ENCODE measurements at places on chromosomes 7 and 10.

- no peak for DNase-seq
Observed at GRCh38 chr10:109411917-109412316, 511.4 kb downstream of the XPNPEP1 start.

GRCh38 chr10:89207801-89208551 lies 859 bp upstream of the CH25H start:
- no peak for DNase-seq

GRCh38 chr10:125062914-125063230 lies 97.5 kb downstream of the CTBP2 start:
- DNase-seq: no peak

DNA sequence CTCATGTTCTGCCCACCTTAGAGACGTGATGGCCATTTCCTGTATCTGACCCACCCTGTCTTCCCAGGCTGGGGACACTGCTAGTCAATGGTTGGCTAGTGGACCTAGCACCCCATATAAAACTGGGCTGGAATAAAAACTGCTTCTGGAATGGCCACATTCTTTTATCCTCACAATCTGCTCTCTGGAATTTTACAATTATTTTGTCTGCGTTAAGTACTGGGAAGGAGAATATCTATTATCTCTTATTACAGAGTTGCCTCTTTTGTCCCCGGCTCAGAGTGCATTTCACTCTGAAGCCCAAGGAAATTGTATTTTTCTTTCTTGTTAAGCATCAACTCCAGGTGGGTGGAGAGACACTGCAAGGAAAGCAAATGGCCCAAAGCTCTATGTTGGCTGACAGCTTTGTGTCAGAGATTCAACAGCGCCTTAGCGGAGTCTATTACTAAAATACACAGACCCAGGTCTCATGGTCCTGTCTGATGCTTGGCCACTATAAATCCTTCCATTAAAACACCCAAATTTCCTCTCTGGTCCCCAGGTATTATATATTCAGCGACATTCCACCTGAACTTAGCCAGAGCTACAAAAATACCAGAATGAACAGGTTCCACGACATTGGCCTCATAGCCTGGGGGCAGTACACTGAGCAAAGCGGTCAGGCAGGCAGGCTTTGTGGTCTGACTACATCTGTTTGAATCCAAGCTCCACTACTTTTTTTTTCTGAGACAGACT lies 121.7 kb downstream of the PRPF18 start:
- DNase-seq: no peak

DNA sequence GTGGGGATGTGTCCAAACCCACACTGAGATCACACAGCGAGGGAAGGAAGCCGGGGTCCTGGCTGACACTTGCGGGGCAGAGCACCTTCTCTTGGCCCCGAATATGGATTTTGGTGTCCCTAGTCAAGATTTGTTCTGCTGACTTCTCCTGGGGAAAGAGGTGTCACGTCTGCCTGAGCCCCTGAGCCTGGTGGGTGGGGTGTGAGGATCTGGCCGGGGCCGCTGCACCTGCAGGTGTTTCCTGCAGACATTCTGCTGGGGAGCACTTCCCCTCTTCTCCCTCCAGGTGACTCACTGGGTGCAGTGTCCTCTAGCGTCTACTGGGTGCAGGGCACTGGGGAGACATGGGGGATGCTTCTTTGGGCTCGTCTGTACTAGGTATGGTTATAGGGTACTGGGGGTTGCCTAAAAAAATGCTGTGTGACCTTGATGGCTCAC lies 99.2 kb downstream of the GRK5 start:
- peak; percentile 45 for DNase-seq

DNA sequence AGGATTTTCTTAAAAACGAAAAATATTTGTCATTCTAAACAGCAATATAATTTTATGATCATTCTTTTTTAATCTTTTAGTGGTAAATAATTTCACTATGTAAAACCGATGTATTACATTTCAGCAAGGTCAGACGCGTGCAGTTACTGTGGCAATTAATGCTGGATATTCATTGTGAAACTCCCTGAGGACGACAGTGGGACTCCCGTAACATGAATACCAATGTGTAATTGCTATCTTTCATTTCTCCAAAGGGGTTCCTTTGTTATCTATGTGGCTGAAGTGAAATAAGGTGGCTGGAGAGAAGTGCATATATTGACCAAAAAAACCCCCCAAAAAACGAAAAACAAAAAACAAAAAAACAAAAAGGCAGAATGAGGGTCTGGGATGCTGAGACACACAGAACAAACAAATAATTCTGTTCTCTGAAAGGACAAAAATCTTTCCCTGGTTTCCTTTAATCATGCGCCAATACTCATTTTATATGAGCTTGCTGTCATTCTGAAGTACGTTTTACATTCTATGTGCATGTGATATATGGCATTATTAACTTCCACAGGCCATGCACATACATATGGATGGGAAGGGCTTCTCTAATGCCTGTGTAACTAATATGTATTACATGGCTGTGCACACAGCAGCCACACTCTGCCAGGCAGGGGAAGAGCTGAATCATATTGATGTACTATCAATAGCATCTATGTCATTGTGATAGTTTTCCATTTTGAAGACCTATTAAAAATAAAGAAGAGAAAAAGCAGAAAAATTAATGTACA lies 161.4 kb downstream of the RAPGEF5 start:
- no peak for DNase-seq

- DNase-seq: peak; percentile 35
Observed at GRCh38 chr10:3068201-3068967, 1.0 kb downstream of the PFKP start.

GRCh38 chr10:12638103-12638502 lies 288.8 kb downstream of the CAMK1D start:
- DNase-seq: no peak

- no peak for DNase-seq
Observed at GRCh38 chr10:35579726-35580422, 25.3 kb upstream of the GJD4 start.

- no peak for DNase-seq
Observed at GRCh38 chr10:26829810-26830515, 30.8 kb downstream of the ABI1 start.

DNA sequence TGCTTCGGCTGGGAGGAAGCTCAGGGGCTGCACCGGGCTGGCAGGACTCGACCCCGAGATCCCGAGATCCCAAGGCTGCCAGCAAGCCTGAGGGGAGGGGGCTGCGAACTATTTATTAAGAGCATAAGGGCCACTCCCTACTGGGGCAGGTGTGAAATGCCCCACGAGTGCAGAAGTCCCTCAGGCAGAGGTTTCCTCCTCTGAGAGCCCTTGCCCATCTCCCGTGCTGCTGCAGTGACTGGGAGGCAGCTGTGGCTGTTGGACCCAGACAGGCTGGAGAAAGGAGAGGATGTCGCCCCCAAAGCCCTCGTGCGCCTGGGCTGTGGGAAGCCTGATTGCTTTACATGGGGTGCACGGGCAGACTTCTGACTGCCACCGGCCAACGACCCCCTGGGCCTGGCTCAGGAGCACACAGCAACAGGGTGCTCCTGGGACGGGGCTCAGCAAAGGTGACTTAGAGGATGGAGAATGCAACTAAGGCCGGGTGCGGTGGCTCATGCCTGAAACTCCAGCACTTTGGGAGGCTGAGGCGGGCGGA lies 39.8 kb downstream of the RGS10 start:
- DNase-seq: no peak

DNA sequence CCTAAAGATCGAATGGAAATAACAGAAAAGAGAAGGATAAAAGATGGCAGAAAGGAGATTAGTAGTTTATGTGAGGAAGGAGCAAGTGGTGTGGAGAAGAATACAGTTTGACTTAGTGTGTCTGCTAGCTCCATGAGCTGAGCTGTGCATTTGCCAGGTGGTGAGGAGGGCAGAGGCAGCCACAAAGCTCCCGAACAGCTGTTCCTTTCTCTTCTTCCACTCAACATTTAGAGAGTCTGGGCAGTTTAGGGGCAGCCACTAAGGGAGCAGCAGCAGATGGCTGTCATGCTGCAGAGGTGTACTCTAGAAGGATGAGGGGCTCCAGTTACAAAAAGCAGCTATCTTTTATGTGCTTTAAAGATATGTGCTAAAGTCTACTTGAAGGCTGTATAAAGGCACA lies 674.4 kb downstream of the GRM8 start:
- no peak for DNase-seq

DNA sequence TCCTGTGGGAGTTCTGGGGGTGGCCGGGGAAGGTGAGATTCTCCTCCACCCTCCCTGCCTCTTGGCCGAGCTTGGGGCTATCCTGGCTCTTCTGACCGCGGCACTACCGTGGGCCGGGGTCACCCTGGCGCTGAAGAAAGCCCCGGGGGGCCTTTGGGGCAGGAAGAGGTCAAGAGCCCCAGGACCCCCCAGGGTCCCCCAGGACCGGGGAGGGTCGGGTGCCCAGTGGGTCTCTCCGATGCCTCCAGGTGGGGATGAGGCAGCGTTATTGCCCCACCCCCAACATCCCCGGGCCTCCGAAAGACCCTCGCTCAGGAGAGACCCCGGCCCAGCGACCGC lies 439 bp upstream of the KNDC1 start:
- DNase-seq: no peak

- no peak for DNase-seq
Observed at GRCh38 chr7:143394068-143394467, 12.9 kb downstream of the ZYX start.

GRCh38 chr7:88278881-88279280 lies 27.8 kb downstream of the STEAP4 start:
- DNase-seq: no peak

DNA sequence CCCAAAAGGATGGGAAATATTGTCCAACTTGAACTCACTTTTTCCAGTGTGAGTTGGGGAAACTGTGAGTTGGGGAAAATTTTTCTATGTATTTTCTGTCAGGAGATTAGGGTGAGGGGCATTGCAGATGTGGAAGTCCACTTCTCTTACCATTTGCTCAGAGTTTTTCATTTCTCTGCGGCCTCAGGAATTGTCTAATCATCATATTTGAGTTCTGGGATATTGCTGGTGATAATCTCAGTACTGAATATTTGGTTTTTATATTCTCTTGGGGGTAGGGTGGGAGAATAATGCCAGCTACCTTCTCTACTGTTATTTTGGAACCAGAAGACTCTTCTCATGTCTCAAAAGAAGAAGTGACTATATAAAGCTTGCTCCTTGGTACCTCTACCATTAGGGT lies 141.3 kb upstream of the SLC13A1 start:
- DNase-seq: no peak

GRCh38 chr10:80670774-80671173 lies 133.1 kb downstream of the SH2D4B start:
- DNase-seq: no peak

DNA sequence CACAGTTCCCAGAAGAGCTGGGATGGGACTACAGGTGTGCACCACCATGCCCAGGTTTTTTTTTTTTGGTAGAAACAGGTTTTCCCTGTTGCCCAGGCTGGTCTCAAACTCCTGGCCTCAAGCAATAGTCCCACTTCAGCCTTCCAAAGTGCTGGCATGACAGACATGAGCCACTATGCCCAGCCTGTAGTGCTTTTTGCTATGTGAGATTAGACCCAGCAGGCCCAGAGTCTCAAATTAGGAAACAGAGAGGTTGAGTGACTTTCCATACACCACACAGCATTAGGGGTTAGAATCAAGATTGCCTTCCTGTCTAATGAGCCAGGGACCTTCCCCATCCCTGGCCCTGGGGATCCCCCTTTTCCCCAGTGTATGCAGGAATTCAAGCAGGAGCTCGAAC lies 90.8 kb upstream of the KCTD7 start:
- DNase-seq: no peak

GRCh38 chr10:133042061-133042460 lies 45.7 kb upstream of the ADGRA1 start:
- DNase-seq: no peak

- DNase-seq: no peak
Observed at GRCh38 chr7:157397731-157398691, 61.2 kb downstream of the DNAJB6 start.

GRCh38 chr10:35639021-35639727 lies 2.9 kb downstream of the FZD8 start:
- DNase-seq: no peak

DNA sequence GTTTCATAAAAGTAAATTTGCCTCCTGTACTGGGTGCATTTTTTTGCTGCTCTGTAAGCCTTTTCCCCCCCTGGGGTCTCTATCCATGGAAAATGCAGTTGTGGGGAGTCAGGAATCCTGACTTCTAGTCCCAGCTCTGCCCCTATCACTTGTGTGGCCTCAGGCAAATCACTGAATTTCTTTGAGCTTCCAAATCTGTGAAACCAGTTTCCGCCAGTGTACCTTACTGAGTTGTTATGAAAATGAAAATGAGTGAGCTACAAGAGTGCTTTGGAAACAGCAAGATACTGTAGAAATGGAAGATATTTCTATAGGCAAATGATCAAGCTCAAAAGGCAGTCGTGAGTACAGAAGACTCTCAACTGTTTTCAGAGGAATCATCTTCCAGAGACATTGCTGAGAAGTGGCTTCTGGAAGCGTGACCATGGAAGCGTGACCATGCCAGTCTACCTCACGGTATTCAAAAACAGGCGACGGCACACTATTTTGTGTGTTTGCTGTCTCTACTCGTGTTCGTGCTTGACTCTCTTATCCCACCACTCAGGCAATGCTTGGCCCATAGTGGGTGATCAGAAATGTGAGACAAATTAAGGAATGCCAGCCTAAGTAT lies 107.4 kb downstream of the ATXN7L1 start:
- no peak for DNase-seq

GRCh38 chr10:123967626-123968243 lies 76.1 kb upstream of the CPXM2 start:
- peak; percentile 43 for DNase-seq

DNA sequence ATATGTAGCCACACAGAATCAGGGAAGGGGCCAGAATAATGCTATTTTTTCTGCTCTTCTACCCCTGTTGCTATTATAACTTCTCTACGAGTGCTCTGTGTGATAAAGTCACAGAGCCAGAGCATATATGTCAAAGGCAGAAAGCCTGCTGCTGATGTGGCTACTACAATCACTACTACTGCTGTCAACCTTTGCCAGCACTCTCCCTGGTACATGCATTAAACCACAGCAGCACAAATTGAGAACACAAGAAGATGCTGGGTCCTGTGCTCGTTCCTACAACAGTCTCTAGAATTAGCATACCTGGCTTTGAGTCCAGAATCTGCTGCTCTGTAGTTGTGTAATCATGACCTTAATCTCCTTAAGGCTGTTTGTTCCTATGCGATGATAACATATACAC lies 108.6 kb downstream of the SEMA3A start:
- DNase-seq: no peak

DNA sequence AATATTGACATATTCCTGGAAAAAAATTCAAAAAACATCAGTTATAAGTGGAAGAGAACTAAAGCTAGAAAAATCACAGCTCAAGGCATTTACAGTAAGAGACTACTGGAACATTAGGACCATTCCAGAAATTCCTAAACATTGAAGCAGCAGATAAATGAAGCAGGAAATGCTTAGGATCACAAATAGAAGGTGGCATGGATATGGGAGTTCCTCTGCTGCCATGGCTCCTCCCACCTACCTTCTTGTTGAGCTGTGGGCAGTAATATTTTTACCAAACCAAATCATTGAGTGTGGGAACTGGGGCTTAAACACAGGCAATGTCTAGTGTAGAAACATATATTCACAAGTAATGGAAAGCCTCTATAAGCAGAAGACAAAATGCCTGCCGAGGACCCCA lies 292.8 kb downstream of the ANKRD7 start:
- DNase-seq: no peak
